Activated CD4-positive, alpha-beta T cell treated with anti-CD3 and anti-CD28 coated beads, Interleukin-2, amount 50 U/mL, for 1 hour (primary cell): ENCODE measurements at places on chromosomes 4 and X.
A peak's percentile ranks its signal among the peaks of the same experiment; 100 is the strongest.

DNA sequence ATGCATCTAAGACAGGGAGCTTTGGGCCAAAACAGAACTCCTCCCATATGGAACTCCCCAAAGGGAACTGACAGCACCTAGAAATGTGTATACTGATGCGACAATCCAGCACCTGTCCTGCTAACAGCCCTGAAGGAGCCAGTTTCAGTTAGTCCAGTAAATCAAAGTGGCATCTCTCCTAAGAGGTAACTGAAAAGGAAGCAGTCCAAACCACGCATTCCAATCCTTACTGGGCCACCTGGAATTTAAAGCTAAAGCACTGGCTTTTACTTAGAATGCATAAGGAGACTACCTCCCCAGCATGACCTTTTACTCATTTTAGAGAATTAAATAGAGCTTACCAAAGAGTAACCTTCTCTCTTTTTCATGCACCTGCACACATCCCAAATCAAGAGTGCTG is 586.8 kb upstream of the PITX2 start:
- DNase-seq = no peak

GRCh38 chr4:170652571-170652970 is 562.8 kb upstream of the AADAT start:
- DNase-seq = no peak

DNA sequence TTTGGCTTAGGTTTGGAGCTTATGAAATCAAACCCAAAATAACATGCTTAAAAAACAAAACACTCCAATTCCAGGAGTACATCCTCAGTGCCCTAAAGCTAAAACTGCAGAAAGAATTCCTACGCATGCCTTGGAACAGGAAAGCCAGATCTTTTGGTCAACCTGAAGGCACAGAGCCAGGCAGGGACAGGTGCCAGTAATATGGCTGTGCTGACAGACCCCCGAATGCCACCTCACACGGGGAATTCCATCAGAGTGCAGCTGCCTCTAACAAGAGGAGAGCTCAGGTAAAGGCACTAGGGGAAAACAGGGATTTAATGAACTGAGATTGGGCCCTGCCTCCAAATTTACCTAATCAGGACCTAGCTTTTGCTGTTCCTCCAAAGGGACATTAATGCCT is 77.1 kb downstream of the SHISA3 start:
- no peak for DNase-seq

DNA sequence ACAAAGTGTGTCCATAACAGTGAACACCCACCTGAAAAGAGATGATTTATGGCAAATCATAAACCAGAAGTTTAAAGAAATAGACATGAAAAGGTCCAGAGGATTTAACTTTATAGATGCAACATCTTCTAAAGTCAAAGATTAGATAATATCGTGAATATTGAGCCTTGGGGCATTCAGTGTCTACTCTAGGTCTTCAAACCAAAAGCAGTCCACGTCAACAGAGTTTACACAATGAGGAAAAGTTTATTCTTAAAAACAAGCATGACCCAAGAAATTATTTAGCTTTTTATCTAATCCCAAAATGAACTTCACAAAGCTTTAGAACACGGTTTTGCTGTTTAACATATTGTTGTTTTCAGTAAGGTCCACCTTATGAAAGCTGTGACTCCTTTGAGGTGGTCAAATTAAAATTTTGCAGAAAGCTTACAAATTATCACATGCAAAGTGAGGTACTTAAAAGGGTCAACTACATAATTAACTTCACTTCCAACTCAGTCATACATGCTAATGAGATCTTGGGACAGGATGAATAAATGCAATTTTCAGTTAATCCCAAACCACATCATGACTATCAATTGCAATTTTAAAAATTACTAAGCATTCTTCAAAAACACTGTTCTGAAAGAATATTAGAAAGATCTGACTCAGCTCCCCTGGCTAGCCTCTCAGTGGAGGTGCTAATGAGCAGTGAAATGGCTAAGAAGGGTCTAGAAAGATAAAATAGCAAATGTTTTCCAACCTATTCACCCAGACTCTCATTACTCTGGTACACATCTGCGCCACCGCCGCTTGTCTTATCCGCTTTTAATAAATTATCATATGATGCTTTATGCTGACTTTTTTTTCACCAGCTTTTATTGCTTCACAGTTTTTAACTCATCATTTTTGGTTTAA is 92.4 kb upstream of the WDR17 start:
- DNase-seq = no peak

DNA sequence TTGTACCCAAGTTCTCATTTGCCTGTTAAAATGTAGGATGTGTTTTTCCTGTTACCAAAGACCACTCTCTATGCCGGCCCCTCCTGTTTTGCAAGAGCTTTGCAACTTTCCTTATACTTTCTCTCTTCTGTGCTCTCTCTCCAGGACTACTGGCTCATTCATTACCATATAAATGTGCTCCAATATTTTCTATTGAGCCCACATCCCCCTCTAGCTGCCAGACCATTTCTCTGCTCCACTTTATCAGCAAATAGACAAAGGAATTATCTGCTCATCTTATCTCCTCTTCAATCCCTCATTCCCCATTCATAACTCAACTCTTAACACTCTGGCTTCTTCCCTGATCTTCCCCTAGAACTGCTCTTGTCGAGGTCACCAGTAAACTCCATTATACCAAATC is 33.6 kb downstream of the RPGR start:
- DNase-seq = no peak

- no peak for DNase-seq
These were observed 1957.4 kb upstream of the TENM3 start for GRCh38 chr4:180285796-180286195.

DNA sequence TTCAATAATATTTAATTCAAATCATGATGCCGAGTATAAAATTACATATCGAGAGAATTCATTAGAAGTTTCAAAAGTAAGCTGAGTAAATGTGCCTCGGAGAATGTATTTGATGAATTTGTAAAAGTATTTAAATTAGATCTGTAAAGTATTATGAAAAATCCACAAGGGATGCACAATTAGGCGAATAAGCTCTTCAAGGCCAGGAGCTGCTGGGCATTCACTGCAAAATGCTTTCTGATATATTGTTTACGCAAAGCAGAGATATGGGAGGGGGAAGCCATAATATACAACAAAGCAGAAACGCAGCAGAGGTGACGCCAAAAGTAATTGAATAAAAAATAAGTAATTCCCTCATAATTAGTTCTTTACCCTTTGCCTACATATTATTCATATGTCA is 1121.5 kb upstream of the TENM3 start:
- DNase-seq = no peak

GRCh38 chr4:40915318-40916217 is 165.8 kb downstream of the NSUN7 start:
- no peak for DNase-seq

- DNase-seq = no peak
These were observed 26.3 kb upstream of the ADGRL3 start for GRCh38 chr4:61173799-61174198.

DNA sequence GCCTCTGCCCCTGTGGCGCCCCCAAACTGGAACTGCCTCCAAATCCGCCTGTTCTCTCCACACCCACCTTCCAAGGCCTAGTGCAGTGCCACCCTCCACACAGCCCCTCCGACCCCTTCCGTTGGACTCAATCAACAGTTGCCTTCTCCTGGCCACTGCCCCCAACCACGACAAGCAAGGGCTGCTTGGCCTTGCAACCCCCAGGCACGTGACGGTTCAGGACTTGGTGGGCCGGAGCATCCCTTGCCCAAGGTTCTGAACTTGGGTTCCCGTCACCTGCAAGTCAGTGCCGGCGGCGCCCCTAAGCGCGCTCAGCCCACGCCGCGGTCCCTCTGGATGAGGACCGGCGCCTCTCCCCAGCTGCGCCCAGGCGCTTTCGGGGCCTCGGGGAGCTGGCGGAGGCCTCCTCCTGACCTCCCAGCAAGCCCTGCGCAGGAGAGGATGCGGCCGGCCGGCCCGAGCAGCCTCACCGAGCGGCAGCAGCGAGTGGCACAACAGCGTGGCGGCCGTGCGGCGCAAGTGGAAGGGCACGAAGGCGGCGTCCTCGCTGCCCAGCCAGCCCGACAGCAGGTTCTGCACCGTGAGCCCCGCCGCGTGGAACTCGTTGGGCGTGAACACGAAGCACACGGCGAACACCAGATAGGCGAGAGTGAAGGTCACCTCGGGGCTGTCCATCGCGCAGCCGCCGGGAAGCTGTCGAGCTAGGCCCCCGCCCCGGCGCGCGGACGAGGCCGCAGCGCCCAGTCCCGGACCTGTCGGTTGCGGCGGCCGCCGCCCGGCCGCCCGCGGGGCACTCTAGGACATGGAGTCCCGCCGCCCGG is 750 bp downstream of the TMEM129 start:
- DNase-seq = peak; percentile 24
